NCI-H1105 (cell line): ENCODE measurements at places on chromosomes 11 and 22.

DNA sequence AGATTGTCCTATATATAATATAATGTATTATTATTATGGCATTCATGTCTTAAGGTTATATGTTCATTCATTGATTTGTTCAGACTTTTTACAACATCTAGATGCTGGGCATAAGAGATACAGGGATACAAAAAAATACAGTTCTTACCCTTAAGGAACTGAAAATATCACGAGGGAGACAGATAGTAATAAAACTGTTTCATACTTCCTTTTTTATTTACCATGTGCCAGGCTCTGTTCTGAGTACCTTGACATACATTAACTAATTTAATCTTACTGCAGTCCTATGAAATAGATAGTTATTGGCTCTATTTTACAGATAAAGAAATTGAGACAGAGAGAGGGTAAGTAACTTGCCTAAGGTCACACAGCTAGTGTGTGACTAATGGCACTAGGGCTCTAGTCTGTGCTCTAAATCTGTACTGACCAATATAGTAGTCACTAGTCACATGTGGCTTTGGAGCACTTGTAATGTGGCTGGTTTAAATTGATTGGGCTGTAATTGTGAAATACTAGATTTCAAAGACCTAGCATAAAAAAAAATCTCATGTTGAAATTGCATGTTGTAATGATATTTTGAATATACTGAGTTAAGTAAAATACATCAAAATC, 21.3 kb downstream of the TRIM44 start:
- no peak for DNase-seq

GRCh38 chr22:32771756-32772155, 29.7 kb upstream of the TIMP3 start:
- no peak for DNase-seq

GRCh38 chr11:57155400-57155799, 26.4 kb upstream of the LRRC55 start:
- DNase-seq = no peak

- no peak for DNase-seq
Observed at GRCh38 chr11:843818-844692, 1.4 kb downstream of the TSPAN4 start.

- DNase-seq = no peak
Observed at GRCh38 chr11:10659339-10660216, 34.0 kb downstream of the IRAG1 start.

DNA sequence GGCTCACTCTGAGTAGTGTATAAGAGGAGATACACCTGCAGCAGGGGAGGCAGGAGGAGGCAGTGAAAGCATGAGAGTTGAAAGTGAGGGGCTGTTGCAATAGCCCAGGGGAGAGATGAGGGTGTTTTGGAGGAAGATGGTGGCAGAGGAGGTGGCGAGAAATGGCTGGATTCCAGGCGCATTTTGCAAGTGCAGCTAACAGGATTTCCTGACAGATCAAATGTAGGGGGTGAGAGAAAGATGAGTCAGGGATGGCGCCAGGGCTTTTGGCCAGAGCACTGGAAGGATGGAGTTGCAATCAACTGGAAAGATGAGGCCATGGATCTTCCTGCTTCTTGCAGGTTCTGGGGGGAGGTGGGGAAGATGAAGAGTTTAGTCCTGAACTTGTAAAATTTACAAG, 16.8 kb upstream of the TSPAN18 start:
- DNase-seq = no peak

GRCh38 chr11:134646561-134646960, 234.5 kb upstream of the B3GAT1 start:
- no peak for DNase-seq

- no peak for DNase-seq
Observed at GRCh38 chr22:43088984-43089717, at the start of gene TTLL1. TSS of gene TTLL1 (minus strand) at chr22:43089391. CDS start at chr22:43075586, 13,805 bp downstream.

- no peak for DNase-seq
Observed at GRCh38 chr11:1497600-1497999, 11.0 kb upstream of the MOB2 start.

- DNase-seq = no peak
Observed at GRCh38 chr11:126172596-126173038, 38.8 kb downstream of the RPUSD4 start.

DNA sequence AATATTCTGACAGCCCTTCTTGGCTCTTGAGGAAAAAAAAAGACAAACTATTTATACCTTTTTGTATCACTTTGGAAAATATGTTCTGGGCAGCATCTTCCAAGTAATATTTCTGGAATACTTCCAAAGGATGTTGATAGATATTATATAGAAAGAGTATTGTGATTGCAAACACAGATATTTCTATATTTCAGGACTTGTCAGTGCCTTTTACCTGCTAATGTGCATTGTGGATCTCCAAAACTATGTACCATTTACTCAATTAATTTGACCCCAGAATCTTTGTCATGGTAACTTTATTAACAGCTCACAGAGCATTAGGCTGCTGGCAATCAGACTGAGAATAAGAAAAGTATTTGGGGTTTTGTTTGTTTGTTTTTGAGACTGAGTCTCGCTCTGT, 16.7 kb upstream of the CCND1 start:
- no peak for DNase-seq

DNA sequence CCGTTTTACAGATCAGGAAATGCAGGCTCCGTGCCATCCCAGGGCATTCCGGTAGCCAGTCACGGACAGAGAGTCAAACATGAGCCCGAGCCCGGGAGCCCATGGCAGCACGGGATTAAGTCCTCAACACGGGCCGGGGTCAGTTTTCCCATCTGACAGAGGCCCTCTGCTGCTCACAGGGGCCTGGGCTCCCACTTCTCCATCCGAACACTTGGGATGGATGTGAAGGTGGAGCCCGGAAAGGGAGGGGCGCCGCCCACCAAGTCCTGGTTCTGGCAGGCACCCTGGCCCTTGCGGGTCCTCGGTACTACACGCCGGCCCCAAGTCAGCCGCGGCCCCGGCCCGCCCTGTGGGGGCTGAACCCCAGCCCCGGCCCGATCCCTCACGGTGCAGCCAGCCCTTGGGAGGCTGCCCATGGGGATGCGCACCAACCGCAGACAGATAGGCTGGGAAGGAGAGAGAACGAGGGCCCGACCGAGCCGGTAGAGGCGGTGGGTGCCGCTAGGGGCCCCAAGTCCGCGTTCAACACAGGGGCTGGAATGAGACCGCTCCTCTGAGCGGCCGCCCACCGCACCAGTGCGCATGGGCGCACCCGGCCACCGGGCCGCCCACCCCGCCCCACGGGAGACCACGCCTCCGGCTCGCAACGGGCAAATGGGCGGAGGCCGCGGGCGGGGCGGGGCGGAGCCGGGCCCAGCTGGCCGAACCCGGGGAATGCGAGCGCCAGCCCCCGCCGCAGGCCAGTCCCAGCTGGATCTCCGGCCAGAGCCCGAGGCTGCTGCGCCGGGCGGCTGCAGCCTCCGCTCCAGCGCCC, at the start of gene CAPN5:
Gene CAPN5 (plus strand): TSS at position 743 of the 814 bp plus-strand sequence. CDS start 17,916 bp downstream, outside the sequence.
- DNase-seq = peak; percentile 90

GRCh38 chr22:30027169-30027568, 53.1 kb upstream of the HORMAD2 start:
- no peak for DNase-seq

- DNase-seq = no peak
Observed at GRCh38 chr22:19058713-19059451, 63.3 kb downstream of the DGCR2 start.

DNA sequence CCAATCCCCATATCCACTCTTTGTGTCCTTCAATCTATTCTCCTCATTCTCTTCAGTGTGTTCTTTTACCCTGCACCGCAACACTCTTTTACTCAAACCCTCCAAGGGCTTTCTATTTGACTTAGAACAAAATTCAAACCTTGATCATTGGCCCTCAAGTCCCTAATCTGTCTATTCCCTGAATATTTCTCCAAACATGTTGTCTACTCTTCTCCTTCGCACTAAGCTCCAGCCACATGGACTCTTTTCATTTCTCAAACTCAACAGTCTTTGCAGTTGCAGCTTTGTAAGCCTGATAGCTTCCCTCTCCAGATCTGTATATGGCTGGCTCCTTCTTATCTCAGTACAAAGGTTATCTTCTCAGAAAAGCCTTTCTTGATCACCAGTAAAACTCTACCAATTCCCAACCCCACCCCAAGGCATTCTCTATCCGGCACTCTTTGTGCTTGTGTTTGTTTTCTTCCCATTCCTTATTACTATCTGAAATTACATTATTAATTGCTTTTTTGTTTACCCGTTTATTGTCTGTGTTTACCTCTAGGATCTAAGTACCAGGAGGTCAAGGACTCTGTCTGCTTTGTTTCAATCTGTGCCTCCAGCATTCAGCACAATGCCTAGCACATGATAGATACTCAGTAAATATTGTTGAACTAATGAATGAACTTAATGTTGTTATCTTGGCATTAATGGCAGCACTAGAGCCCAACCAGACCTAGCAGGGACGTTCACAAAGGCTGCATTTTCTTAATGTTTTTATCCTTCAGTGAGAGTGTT, 147.4 kb downstream of the BBOX1 start:
- no peak for DNase-seq

- DNase-seq = no peak
Observed at GRCh38 chr22:41597635-41597953, 8.0 kb upstream of the PMM1 start.

GRCh38 chr11:86161837-86162236, 82.7 kb upstream of the EED start:
- DNase-seq = no peak

DNA sequence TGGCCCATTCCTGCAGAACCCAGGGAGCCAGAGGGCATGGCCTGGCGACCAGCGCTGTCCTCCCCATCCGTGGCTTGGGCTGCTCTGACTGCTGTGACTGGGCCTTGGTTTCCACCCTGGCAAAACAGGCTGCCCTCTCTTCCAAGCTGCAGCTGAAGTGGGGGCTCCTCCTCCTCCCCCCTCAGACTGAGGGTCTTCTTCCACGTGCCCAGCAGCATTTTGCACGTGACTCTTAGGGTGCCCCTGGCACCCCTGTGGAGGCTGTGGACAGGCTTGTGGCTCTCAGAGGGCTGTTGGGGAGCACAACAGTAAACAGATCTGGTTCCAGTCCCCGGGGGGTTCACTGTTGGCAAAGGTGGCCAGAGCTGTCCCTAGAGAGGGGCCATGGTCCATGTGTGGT, 51.4 kb downstream of the PISD start:
- DNase-seq = no peak

DNA sequence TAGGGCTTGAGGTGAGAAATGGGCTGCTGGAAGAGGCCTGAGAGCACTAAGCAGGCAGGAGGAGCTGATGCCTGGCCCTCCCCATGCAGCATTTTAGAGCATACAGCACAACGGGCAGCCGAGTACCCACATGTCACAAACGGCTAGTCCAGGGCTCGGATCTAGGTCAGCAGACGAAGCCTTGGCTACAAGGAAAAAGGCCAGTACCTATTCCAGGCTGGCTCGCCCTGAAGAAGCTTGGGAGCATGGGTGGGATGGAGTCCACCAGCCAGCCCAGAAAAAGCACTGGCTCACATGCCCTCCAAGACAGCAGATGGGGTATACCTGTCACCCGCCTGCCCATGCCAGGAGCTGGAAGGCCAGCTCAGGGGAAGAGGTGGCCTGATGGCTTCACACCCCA, 9.6 kb downstream of the UFD1 start:
- no peak for DNase-seq

DNA sequence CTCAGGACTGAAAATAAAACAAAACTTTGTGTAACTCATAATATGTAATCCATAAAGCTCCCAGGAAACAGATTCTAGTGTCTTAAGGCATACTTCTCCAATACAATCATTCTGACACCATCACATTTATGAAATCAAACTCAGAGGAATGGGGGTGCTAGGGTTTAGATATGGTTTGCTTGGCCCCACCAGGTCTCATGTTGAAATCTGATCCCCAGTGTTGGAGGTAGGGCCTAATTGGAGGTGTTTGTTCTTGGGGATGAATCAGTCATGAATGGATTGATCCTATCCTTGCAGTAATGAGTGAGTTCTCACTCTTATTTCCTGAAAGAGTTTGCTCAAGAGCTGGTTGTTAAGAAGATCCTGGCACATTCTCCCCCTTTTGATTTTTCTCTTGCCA, 380.9 kb downstream of the ETS1 start:
- no peak for DNase-seq

- peak; percentile 95 for DNase-seq
Observed at GRCh38 chr11:111427471-111427912, 48.4 kb upstream of the POU2AF1 start.

DNA sequence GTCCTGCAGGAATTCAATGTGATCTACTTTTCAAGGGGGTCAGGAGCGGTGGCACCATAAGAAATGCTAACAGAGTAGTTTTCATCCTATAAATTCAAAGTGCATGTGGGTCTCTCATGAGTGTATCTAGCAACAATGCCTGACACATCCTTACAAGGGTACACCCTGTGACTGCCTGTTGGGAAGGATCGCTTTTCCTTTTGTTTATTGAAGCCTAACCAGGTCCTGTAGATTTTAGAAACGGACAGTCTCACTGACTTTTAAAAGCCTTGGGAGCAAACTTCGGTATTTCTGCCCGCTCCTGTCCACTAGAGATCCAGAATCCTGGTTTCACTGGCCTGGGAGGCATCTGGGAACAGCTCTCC, 102.4 kb downstream of the MICAL2 start:
- no peak for DNase-seq

DNA sequence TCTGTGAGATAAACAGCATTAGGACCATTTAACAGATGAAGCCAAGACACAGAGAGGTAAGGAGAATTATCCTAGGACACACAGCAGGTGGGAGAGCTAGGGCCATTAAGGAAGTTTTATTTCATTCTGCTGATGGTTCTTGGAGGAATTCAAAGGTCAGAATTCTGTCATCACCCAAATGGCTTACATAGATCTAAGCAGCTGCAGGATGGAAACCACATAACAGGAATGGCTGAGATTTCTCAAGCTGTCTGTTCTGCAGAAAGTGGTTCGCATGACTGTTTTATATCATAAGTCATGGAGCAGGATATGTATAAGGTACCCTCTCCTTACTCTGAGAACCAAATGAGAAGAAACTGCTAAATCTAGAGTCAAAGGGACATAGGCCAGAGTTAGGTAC, 163.2 kb upstream of the NARS2 start:
- no peak for DNase-seq

DNA sequence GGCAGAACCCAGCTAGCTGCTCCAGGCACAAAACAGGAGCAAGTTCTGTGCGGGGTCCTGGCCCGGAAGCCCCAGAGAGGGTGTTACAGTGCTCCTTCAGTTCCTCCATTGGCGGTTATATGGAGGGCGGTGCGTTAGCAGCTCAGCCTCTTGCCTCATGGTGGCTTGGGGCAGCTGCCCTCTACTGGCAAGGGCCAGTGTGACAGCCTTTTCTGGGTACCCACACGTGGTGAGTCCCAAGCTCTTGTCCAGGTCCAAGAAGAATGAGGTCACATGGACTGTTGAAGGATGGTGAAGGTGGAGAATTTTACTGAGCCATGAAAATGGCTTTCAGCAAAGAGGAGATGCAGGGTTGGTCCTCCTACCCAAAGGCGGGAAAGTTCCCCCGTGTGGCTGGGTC, 100.5 kb downstream of the WT1 start:
- no peak for DNase-seq

GRCh38 chr11:66688561-66689534, 11.2 kb upstream of the RBM4B start:
- no peak for DNase-seq

- DNase-seq = no peak
Observed at GRCh38 chr11:17554487-17554886, 7.4 kb downstream of the OTOG start.

- DNase-seq = no peak
Observed at GRCh38 chr11:122363296-122363695, 247.3 kb upstream of the BLID start.

GRCh38 chr11:59891781-59892181, 13.2 kb downstream of the OOSP3 start:
- no peak for DNase-seq
